ENCODE measurements at places on chromosomes 16 and 17. TPM values are rescaled to one million over a fixed set of nuclear protein-coding genes. Genes with fewer than 3 reads are reported as not detected.

ULK2 gene
- total RNA-seq: 14.9 TPM

GPR179 gene
- 0.03 TPM for total RNA-seq

HEXD gene
- total RNA-seq: 13.0 TPM

ACSM2A gene
- total RNA-seq: not detected

FGF11 gene
- total RNA-seq: 1.0 TPM

CRHR1 gene
- total RNA-seq: 0.09 TPM

CHST5 gene
- total RNA-seq: 0.16 TPM

C1QL1 gene
- total RNA-seq: 28.1 TPM

NPIPB6 gene
- total RNA-seq: 2.3 TPM

PIRT gene
- not detected for total RNA-seq

TMUB2 gene
- 41.0 TPM for total RNA-seq

C16orf96 gene
- not detected for total RNA-seq

NBR1 gene
- total RNA-seq: 30.9 TPM

CES5A gene
- not detected for total RNA-seq
